ENCODE measurements at places on chromosomes 16 and 17. TPM values are rescaled to one million over a fixed set of nuclear protein-coding genes. Genes with fewer than 3 reads are reported as not detected.

- DNase-seq = peak; percentile 57
Observed at GRCh38 chr16:86585821-86586611, 7.7 kb downstream of the FOXL1 start.

DNA sequence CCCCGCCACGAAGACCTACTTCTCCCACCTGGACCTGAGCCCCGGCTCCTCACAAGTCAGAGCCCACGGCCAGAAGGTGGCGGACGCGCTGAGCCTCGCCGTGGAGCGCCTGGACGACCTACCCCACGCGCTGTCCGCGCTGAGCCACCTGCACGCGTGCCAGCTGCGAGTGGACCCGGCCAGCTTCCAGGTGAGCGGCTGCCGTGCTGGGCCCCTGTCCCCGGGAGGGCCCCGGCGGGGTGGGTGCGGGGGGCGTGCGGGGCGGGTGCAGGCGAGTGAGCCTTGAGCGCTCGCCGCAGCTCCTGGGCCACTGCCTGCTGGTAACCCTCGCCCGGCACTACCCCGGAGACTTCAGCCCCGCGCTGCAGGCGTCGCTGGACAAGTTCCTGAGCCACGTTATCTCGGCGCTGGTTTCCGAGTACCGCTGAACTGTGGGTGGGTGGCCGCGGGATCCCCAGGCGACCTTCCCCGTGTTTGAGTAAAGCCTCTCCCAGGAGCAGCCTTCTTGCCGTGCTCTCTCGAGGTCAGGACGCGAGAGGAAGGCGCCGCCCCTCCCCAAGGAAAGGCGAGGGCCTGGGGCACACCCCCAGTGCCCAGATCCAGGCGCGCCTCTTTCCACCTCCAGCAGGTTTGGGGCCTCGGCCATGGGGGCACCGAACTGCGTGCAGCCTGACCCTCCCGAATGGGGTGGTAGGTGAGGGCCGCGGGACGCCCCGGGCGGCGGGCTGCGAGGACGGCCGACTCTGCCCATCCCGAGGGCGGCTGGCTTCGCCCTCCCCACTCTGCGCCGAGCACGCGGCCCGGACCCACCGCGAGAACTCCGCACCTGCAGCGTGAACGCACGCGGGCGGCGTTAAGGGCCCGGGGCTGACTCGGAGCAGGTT lies 664 bp downstream of the HBQ1 start:
- DNase-seq = no peak

DNA sequence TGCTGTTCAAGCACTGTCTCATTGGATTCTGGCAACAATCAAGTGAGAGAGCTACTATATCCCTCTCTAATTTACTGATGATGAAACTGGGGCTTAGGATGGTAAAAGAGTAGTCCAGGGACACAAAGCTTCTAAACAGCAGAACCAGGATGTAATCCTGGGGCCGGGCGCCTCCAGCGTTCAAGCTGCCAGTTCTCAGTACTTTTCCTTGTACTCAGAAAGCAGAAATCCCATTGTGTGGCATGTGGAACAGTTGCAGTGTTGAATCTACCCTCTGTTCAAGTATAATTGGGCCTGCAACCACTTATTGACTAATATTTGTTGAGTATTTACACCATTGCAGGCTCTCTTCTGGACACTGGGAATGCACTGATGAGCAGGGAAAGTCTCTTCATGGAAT lies 14.5 kb upstream of the CDH13 start:
- DNase-seq = no peak

DNA sequence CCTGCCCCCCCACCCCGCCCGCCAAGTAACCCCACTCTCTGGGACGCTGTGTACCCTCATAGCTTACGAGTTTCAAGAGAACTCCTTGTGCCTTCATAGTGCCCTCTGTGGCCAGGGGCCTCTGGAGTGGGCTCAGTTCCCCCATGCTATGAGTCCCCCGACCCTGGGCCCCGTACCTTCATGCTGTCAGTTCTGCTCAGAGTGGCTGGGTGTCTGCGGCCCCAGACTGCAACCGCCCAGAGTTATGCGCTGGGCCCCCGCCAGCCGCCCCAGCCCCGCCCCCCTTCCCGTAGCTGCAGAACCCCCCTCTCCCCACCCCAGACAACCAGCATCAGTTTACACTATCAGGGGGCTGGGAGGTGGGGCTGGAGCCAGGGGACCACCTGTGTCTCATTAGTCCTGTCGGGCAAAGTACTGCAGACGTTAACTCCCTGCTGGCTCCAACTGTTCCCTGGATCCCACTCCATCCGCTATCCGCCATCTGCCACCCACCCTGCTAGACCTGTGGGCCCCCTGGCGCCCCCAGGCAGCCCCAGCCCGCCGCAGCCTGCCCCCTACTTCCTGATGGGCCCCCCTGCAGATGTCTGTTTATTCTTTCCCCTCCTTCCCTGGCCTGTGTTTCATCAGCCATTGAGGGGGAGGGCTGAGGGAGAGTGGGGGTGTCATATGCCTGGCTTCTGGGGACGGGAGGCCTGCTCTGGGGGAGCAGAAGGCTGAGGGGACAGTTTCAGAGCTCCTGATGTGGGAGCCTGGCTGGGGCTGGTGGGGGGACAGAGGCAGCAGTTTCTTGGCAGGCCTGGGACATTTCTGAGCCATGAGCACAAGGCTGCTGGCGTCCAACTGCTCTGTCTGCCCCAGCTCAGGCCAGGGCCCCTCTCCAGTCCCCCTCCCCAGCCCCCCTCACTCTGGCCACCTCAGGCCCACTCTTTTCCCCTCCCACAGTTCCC lies at the start of gene MFAP4:
Gene MFAP4, minus strand, starts transcription at position 217 of the 947 bp plus-strand sequence. Its CDS starts 35 bp downstream, at position 182.
- peak; percentile 88 for DNase-seq

DNA sequence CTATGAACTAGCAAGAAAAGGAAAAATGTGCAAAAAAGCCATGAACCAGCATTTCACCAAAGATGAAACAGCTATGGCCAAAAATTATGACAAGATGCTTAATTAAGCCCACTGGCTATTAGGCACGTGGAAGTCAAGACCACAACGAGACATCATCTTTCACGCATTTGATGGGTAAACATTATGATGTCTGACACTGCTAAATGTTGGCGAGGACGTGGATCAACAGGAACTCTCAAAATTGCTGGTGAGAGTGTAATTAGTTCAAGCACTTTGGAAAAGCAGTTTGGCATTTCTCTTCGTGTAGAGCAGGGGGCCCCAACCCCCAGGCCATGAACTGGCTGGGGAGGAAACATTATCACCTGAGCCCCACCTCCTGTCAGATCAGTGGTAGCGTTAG lies 39.6 kb upstream of the ADGRG1 start:
- DNase-seq = no peak

DNA sequence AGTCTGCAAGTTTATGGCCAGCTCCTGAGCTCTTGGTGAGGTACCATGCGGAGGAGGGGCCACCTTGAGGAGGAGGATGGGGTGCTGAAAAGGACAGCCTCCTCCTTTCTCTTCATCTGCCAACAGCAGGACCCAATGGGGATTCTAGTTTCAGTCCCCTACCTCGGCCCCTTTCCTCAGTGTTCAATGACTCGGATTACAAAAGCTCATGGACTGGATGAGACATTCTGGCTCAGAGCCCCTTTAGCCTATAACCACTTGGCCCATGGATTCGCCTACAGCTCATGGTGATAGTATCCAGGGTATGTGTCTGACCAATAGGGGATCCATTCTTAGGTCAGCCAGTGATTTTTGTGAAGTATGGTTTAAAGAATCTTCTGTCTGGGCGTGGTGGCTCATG lies 8.5 kb upstream of the PIK3R6 start:
- no peak for DNase-seq

DNA sequence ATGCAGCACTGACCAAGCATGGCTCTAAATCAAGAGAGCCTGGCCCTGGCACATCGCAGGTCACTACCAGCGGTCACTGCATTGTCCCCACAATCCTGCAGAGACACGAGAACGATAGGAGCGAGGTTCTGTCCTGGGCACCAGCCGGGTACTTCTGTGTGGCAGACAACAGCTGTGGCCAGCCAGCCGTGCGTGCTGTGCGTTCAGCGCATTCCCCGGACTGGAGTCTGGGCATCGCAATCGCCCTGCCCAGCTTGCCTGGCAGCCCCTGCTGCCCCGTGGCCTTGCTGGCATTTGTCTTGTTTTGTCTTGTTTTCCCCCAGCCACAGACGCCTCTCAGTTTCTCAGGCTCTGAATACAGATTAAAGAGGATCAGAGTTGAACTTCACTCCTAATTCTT lies 33.9 kb downstream of the COTL1 start:
- no peak for DNase-seq

DNA sequence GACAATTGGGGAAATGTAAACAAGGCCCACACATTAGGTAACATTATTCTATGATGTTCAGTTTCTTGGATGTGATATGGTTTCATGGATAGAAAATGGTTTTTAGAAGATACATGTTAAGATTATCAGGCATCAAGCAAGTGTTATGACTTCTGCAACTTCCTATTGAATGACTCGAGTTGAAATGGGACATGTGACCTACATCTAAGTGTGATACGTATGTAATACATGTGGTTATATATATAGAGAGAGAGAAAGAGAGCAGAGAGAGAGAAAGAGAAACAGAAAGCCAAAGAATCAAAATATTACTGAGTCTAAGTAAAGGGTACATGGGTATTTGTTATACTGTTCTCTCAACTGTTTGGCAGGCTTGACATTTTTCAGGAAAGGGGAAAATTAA lies 1.7 kb downstream of the TMEM170A start:
- no peak for DNase-seq

Gene SKAP1
- total RNA-seq = not detected

Gene PIK3R5
- total RNA-seq = not detected

Gene STH
- total RNA-seq = not detected

Gene CD300H
- total RNA-seq = 0.78 TPM

Gene ABCA10
- total RNA-seq = 1.8 TPM

Gene PITPNM3
- 0.18 TPM for total RNA-seq

Data from H4 (cell line).